ENCODE measurements at places on chromosomes 1 and 21.

- DNase-seq = no peak
Measured at GRCh38 chr1:35554266-35555211, 2.7 kb downstream of the KIAA0319L start.

DNA sequence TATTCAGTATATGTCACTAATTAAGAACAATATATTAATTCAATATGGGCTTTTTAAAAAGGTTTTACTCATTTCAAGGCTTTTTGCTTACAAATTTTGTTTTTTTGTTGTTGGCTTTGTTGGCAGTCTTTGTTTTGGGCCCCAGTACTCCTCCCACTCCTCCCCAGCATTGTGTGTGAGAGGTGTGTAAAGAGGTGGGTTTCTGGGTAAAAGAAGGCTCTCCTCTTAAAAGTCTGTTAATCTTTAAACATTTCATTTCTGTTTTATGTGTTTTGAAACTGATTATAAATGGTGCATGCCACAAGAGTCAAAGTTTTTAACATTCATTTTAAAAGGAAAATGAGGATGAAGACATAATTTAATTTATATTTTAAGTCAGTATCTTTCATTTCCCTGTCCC lies 79.6 kb downstream of the SASS6 start:
- DNase-seq = no peak

GRCh38 chr1:59480188-59480888 lies 183.4 kb downstream of the FGGY start:
- no peak for DNase-seq

DNA sequence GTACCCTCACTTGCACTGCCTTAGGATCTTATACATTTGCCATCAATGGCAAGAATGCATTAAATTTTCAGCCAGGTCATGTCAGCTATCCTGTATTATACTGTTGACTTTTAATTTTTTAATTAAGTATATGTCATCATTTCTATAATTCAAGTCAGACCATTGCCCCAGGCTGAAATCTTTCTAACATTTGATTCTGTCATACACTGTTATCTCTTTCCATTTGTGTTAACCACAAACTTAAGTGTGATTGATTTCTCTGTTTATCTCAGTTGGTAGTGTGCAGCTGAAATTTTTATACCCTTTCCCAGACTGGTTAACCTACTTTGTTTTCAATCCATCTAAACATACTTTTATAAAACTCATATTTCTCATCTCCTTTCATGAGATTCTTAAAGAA lies 153.3 kb downstream of the ZP4 start:
- no peak for DNase-seq

DNA sequence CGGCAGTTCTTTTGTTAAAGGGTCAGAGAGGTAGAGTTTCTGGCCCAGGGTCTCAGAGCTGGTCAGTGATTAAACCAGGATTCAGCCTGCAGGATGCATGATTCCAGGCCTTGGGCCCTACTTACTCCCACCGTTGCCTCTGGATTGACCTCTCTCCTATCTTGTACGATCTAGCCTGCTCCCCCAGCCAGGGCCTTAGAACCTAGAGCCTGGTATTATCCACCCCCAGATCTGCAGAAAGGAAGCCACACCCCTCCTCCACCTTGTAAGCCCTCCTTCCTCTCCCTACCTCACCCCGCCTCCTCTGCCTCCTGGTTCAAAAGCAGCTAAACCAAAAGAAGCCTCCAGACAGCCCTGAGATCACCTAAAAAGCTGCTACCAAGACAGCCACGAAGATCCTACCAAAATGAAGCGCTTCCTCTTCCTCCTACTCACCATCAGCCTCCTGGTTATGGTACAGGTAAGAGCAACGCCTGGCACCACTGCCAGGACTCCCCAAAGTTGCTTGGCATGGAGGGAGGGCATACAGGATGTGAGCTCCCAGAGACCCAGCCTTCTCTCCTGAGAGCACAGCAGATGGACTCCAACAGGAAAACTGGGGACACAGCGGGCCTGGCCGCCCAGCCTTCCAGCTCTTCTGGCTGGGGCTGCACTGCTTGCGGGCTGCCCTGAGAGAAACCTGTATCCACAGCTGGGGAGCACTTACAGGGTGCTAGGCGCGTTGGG lies at the start of gene CD52:
Gene CD52, plus strand, starts transcription at position 347 of the 726 bp plus-strand sequence. Its CDS starts 60 bp downstream, at position 407.
- no peak for DNase-seq

DNA sequence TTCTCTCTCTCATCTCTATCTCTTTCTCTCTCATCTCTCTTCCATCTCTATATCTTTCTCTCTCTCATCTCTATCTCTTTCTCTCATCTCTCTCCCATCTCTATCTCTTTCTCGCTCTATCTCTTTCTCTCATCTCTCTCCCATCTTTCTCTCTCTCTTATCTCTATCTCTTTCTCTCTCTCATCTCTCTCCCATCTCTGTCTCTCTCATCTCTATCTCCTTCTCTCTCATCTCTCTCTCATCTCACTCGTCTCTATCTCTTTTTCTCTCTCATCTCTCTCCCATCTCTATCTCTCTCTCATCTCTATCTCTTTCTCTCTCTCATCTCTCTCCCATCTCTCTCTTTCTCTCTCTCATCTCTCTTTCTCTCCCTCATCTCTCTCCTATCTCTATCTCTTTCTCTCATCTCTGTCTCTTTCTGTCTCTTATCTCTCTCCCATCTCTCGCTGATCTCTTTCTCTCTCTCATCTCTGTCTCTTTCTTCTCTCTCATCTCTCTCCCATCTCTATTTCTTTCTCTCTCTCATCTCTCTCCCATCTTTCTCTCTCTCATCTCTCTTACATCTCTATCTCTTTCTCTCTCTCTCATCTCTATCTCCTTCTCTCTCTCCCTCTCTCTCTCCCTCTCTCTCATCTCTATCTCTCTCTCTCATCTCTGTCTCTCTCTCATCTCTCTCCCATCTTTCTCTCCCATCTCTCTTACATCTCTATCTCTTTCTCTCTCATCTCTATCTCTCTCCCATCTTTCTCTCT lies 388.7 kb downstream of the NPHP4 start:
- DNase-seq = no peak

DNA sequence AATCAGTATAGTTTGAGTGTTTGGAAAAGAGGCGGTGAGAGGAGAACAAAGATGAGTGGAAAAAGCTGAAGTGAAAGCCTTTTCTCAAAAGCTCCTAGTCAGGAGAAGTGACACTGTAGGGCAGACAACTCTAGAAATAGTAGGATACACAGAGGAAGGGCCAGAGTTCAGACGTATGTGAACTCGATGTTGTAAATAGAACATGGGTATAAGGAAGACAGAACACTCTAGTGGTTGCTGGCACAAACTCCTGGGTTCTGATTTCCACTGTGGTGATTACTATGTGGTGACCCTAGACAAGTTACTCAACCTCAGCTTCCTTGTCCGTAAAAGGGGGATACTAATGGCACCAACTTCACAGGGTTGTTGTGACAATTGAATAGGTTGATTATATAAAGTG lies 30.2 kb upstream of the MGST3 start:
- DNase-seq = no peak

DNA sequence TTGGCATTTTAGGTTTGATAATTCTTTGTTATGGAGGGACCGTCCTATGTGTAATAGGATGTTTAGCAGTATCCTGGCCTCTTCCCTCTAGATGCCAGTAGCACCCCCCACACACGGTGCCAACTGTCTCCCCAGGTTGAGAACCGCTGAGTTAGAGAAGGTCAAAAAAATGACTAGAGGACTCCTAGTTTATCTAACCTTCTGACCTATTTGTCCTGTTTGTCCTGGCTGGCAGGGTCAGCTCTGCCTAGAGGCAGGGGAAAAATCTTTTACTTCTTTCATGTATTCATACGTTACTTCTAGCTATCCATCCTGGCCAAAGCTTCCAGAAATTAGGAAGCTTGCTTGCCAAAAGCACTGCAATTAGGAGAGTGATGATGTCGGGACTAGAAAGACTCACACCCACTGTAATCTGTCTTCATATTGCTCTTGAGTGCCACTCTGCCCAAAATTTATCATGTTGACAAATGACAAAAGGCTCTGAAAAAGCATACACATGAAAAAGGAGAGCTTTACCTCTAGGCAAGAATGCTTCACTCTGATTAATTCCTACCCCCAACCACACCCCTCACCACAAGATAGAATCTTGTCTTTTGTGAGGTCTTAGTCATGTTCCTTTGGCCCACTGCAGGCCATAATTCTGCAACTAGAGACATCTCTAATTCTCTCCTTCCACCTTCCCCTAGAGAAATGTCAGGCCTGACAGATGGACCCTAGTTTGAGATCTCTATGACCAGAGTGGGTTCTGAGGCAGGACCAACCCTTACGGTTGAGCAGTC lies 14.4 kb upstream of the AKR1A1 start:
- DNase-seq = no peak

- DNase-seq = no peak
Measured at GRCh38 chr1:202200112-202200548, 6.5 kb downstream of the LGR6 start.

- DNase-seq = no peak
Measured at GRCh38 chr1:247447162-247447909, 10.6 kb downstream of the OR2B11 start.

DNA sequence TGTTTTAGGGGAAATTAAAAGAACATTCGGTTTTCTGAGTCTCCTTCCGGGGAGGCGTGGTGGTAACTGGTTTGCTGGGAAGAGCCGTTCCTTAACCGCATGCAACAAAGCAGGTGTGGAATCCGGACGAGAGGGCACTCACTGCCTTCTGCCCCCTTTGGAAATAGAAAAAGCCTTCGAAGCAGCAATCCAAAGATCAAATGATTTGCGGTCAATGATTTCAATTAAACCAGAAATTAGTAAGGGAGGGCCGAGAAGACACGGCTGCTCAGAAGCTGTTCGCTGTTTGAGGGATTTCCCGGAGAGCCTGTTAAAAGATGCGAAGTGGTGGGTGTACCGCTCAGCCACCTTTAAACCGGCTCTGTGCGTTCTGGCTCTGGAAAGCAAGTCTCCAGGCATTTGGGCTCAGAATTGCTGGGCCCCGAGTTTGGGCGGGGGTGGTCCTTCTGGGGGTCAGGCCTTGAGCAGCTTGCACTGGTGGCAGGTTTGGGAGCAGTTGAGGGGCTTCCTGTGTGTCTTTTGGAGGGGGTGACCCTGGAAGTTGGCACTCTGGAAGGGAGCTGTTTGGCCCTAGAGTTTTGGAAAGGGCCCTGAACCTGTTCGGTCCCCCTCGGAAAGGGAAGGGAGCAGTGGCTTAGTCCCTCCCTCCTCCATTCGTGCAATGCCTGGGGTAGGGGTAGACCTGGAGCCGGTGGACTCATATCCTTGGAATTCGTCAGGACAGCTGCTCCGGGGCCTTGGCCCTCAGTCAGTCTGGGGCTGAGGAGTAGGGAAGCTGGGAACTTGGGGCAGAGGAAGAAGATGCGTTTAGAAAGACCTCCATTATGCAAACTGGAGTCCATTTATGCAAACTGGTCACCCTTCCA lies 3.1 kb downstream of the SIM2 start:
- no peak for DNase-seq

- DNase-seq = no peak
Measured at GRCh38 chr21:44773291-44773932, 28.2 kb downstream of the UBE2G2 start.

GRCh38 chr1:33297911-33298622 lies 22.8 kb downstream of the A3GALT2 start:
- DNase-seq = no peak

DNA sequence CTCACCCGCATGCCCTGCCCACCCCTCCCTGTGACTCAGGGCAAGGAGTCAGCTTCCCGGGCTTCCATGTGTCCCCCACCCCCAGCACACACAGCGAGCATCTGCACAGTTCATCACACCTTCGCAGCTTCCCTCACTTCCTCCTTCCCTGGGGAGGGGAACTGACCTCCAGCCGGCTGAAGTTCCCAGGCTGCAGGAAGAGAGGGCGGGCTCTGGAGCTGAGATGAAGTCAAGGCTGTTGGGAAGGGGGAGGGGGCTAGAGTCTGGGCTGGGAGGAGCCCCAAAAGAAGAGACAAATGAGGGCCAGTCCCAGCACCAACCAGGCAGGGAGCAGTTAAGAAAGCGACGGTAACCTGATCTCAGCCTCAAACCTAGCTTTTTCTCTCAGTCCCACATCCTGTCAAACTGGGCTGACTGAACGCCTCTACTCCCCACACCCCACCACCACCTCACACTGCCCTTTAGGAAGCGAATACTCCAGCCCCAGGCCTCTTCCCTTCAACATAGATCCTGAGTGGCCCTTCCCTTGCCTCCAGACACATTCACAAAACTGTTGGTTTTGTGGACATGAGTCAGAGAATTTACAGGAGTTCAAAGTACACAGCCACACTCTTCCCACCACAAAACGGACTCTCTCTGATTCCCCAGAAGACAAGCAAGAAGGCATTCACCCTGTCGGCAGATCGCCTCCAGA lies 1.8 kb downstream of the RHOC start:
- DNase-seq = no peak

DNA sequence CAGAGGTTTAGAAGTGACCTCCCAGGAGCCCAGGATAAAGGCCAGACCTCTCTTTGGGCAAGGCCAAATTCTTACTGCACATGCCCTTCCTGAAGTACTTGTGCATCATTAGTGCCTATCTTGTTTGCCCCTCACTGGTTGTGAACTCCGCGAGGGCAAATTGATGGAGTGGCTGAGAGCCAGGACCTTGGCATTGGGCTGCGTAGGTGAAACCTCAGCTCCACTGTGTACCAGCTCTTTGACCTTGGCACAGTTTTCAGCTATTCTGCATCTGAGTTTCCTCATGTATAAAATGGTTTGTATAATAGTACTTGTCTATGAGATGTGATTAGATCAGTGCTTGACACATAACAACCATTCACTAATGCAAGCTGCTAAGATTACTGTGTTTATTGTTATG lies 11.5 kb downstream of the OTUD3 start:
- no peak for DNase-seq
